ENCODE measurements at places on chromosomes 7 and 10.

- DNase-seq: no peak
Observed at GRCh38 chr10:92811986-92812385, 36.3 kb upstream of the EXOC6 start.

DNA sequence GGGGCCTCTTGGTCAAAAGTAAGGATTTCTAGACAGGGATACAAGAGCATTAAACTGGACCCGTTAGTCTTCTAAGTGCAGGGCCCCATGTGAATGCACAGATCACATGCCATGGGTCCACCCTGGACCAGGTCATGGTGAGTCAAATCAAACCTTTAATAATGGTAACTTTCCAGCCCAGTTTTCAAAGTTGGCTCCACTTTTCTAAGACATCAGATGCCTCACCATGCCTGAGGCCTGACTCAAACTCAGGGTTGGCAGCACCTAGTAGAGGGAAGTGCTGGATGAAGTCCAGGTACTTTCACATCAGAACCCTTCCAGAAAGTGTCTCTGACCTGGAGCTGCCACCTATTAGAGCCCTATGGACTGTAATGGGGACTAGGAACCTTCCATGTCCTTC is 9.7 kb upstream of the SMIM30 start:
- DNase-seq: no peak

DNA sequence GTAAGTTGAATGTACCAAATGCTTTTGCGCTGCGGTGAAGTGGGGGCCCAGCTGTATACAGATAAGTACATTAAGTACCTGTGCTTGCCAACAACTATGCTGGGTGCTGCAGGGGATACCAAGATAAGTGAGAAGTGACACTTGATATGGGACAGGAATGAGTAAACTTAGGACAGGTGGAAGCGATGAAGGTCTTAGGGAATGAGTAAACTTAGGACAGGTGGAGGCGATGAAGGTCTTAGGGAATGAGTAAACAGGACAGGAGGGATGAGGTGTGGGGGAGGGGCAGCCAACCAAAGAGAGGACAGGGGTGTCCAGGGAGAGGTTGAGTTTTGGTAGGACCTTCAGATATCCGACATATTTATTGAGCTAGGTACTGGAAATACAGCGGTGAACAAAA is 1.4 kb downstream of the MDH2 start:
- DNase-seq: no peak

GRCh38 chr7:139860090-139860775 is 31.2 kb downstream of the TBXAS1 start:
- no peak for DNase-seq

DNA sequence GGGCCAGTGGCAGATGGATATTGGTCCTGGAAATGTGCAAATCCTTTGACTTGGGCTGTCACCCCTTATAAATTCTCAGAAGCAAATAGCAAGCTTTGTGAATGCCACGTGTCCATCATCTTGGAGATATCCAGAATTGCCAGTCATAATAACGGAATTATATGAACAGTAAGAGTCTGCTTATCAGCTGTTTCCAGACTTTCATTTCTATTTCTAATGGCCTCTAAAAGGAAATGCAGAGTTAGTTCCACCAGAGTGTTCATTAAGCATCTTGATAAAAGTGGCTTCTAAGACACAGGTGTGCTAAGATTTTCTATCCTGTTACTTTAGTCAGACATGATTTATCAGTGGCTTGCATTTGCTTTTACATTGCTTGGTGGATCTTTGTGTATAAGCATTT is 87.4 kb downstream of the RAMP3 start:
- no peak for DNase-seq

GRCh38 chr7:34341326-34341725 is 316.7 kb upstream of the NPSR1 start:
- DNase-seq: no peak

GRCh38 chr10:120095875-120096274 is 203.3 kb downstream of the SEC23IP start:
- DNase-seq: no peak

All from AG04449 (cell line).